Placental epithelial cell (primary cell): ENCODE measurements at places on chromosomes 4 and X. TPM values are rescaled to one million over a fixed set of nuclear protein-coding genes. Genes with fewer than 3 reads are reported as not detected.

The USP51 gene
- total RNA-seq = 2.3 and 7.1 TPM in 2 replicates

The XG gene
- 25.3 and 32.2 TPM in 2 replicates for total RNA-seq

The NCAPG gene
- total RNA-seq = 7.5 and 8.7 TPM in 2 replicates

The BTK gene
- not detected in 2 replicates for total RNA-seq

The TMEM164 gene
- total RNA-seq = 21.2 and 22.0 TPM in 2 replicates

The TMSB15A gene
- total RNA-seq = 1.6 and 6.0 TPM in 2 replicates

The AMTN gene
- total RNA-seq = not detected in 2 replicates

The ADH7 gene
- not detected in 2 replicates for total RNA-seq

The EXOC1L gene
- not detected in 2 replicates for total RNA-seq

The RAP2C gene
- total RNA-seq = 15.7 and 25.4 TPM in 2 replicates

The USP17L24 gene
- not detected in 2 replicates for total RNA-seq

The RBMXL3 gene
- total RNA-seq = not detected in 2 replicates

The CCKAR gene
- not detected in 2 replicates for total RNA-seq

The ARR3 gene
- not detected in 2 replicates for total RNA-seq

The TCEAL3 gene
- 15.2 and 45.9 TPM in 2 replicates for total RNA-seq

The BEND2 gene
- not detected in 2 replicates for total RNA-seq

The CC2D2A gene
- total RNA-seq = 18.2 and 19.6 TPM in 2 replicates

The CFI gene
- total RNA-seq = not detected in 2 replicates

The MID1 gene
- total RNA-seq = 22.8 and 52.3 TPM in 2 replicates

The FAM199X gene
- 18.1 and 28.2 TPM in 2 replicates for total RNA-seq

The NAA10 gene
- total RNA-seq = 32.6 and 69.1 TPM in 2 replicates

The SPANXD gene
- total RNA-seq = not detected in 2 replicates

The NDST3 gene
- 2.0 and 2.3 TPM in 2 replicates for total RNA-seq

The CHRNA9 gene
- 1.4 TPM in 1 of 2 replicates, not detected in the other for total RNA-seq

The PPP1R2C gene
- total RNA-seq = not detected in 2 replicates

The IL3RA gene
- not detected in 2 replicates for total RNA-seq

The P2RY10 gene
- total RNA-seq = not detected in 2 replicates

The ACE2 gene
- 0.11 and 0.39 TPM in 2 replicates for total RNA-seq
